ENCODE measurements at places on chromosomes 6 and 20. TPM values are rescaled to one million over a fixed set of nuclear protein-coding genes. Genes with fewer than 3 reads are reported as not detected.

MMP24 gene
- 0.11 TPM for polyA plus RNA-seq

EPB41L1 gene
- polyA plus RNA-seq = 1.5 TPM

DEF6 gene
- polyA plus RNA-seq = 74.3 TPM

BPIFB4 gene
- not detected for polyA plus RNA-seq

RTF2 gene
- polyA plus RNA-seq = 66.2 TPM

DNA sequence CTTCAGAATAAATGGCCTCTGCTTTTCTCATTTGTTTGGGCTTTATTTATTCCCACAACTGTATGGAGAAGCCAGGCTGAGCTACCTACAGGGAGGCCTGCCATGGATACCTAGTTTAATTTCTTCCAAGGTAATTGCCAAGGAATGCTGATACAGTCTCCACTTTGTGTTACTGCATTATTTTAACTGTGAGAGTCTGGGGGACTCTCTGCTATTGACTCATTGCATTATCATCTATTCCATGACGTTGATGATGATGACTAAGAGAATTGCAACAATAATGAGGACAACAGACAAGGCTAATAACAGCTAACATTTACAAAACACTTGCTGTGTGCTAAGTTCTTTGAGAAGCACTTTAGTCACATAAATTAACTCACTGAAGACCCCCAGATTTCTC, 88.3 kb upstream of the COL21A1 start:
- H3K4me1 ChIP-seq = no peaks in the 10 kb centered on the region
- no peaks in the 10 kb centered on the region for H3K27me3 ChIP-seq
- no peak overlapping the region for H3K27ac ChIP-seq
- DNase-seq = no peak
- no peak overlapping the region for H3K4me3 ChIP-seq
- no peaks in the 10 kb centered on the region for H3K36me3 ChIP-seq

- H3K27ac ChIP-seq = no peak overlapping the region
- no peak for DNase-seq
- H3K36me3 ChIP-seq = no peaks in the 10 kb centered on the region
- H3K4me3 ChIP-seq = no peak overlapping the region
These were observed 108.6 kb upstream of the CITED2 start for GRCh38 chr6:139483079-139483478.

DNA sequence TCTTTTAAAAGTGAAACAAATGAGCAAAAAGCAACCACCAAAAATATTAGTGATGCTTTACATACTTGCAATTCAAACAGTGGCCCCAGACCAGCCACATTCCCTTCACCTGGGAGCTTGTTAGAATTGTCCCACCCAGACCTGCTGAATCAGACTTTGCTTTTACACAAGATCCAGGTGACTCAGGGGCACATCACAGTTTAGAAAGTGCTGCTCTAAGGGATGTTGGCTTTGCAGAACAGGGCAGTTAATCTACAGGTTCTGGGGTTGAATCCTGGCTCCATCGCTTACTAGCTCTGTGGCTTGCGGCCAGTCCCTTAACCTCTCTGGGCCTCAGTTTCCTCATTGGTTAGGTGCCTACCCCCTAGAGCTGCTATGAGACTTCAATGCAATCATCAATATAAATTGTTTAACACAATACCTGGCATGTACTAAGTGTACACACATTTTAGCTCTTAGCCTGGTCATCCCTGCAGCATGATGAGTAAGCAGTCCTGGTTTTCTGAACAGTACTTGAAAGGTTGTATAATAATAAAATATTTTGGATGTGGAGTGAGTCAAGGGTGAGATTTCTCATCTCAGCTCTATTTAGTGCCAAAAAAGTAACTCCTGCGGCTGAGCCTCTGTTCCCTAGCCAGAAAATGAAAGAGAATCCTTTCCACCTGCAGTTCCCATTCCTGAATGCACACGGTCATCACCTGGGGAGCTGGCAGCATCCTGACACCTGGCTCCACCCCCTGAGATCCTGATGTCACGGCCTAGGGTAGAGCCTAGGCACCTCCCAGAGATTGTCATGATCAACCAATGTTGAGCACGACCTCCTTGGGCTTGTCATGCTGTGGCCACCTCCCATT, 162.7 kb downstream of the ANKRD60 start:
- no peaks in the 10 kb centered on the region for H3K36me3 ChIP-seq
- H3K4me1 ChIP-seq = no peaks in the 10 kb centered on the region
- no peak overlapping the region for H3K27ac ChIP-seq
- no peak for DNase-seq
- no peaks in the 10 kb centered on the region for H3K27me3 ChIP-seq
- no peak overlapping the region for H3K4me3 ChIP-seq

- no peak for DNase-seq
- no peak overlapping the region for H3K4me3 ChIP-seq
- H3K27ac ChIP-seq = no peak overlapping the region
- no peaks in the 10 kb centered on the region for H3K4me1 ChIP-seq
- no peaks in the 10 kb centered on the region for H3K36me3 ChIP-seq
- no peaks in the 10 kb centered on the region for H3K27me3 ChIP-seq
These were observed 406.4 kb downstream of the QKI start for GRCh38 chr6:163820745-163821458.

- H3K4me1 ChIP-seq = peaks cover 85% of the 10 kb centered on the region
- H3K27ac ChIP-seq = peak overlapping the region; percentile 93
- no peak overlapping the region for H3K4me3 ChIP-seq
- no peaks in the 10 kb centered on the region for H3K36me3 ChIP-seq
- H3K27me3 ChIP-seq = no peaks in the 10 kb centered on the region
- no peak for DNase-seq
These were observed 2.8 kb downstream of the ACSS1 start for GRCh38 chr20:25054995-25055629.

GRCh38 chr6:93417421-93418013, 1.8 kb downstream of the EPHA7 start:
- H3K4me3 ChIP-seq = peak overlapping the region; percentile 60
- peaks cover 40% of the 10 kb centered on the region for H3K4me1 ChIP-seq
- H3K27me3 ChIP-seq = peaks cover 52% of the 10 kb centered on the region
- no peak for DNase-seq
- no peaks in the 10 kb centered on the region for H3K36me3 ChIP-seq

GRCh38 chr6:2967936-2968335, 3.4 kb downstream of the SERPINB6 start:
- no peak overlapping the region for H3K27ac ChIP-seq
- DNase-seq = no peak
- H3K27me3 ChIP-seq = no peaks in the 10 kb centered on the region
- peaks cover 53% of the 10 kb centered on the region for H3K4me1 ChIP-seq

Measured in spleen (tissue), 13 donors.